Activated CD8-positive, alpha-beta T cell treated with anti-CD3 and anti-CD28 coated beads for 36 hours (primary cell): ENCODE measurements at places on chromosomes 7 and 10.

GRCh38 chr7:25843467-25843866 lies 308.5 kb upstream of the NFE2L3 start:
- no peak for DNase-seq

DNA sequence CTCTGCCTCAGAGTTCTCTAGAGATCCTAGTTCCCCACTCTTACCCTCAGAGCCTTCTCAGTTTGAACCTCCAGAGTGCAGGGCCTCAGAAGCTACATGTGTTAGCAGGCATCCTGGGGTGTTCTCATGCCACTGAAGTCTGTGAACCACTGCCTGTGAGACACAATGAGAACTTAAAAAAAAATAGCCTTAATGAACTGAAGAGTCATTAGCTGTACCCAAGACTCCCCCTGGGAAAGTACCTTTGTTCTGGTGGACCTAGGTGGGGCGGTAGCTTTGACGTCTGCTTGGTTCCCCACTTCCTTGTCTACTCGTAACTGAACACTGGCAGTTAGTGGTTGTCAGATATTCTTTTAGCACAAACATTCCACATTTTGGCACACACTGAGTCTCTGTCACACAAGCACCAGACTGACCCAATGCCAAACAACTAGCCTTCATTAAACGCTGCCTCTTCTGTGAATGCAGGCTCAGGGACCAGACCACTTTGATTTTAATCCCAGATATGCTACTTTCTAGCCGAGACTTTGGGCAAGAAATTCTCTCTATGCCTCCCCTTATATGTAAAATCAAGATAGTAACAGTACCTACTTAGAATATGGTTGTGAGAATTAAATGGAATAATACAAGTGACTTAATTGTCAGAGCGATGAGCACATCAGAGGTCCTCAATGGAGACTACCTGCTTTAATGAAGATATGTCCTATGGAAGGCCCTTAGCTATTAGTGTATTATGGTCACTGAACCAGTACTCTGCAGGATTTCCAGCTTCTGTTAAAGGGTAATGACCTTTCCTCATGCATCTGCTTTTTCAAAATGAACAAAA lies 75.3 kb upstream of the CC2D2B start:
- DNase-seq: peak; percentile 69

GRCh38 chr10:44071479-44071878 lies 313.4 kb downstream of the CXCL12 start:
- DNase-seq: no peak

DNA sequence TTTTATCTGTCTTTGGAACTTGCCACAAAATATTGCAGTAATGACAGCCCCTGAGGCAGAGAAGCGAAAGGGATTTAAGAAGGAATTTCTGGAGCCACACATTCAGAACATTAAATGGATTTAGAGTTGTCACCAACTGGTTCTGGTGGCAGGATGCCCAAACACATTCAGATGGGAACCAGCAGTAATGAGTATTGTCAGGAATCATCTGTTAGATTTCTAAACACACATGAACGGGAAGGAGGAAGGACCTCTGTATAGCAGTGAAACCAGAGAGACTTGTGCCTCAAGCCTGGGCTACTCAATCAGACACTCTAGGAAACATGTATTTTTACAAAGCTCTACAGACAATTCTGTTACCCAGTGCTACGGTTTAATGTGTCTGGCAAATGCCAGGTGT lies 103.8 kb upstream of the CCNY start:
- no peak for DNase-seq

DNA sequence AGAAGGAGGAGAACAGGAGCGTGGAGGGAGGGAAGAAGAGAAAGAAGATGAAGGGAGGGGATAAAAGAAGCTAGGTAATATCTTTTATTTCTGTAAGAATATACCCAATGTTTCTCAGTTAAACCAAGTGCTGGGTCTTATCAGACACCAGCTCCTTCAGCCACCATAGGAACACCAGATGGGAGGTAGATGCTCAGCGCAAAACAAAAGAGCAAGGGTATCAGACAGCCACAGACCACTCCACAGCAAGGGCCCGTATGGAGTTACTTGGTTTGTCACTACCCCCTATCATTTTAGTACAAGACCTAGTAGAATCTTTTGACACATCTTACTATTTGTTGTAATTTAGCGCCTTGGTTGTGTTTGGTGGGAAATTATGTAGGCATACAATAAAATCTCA lies 65.9 kb upstream of the FAM133B start:
- no peak for DNase-seq
